Naive thymus-derived CD8-positive, alpha-beta T cell (primary cell): ENCODE measurements at places on chromosomes 16 and 17. TPM values are rescaled to one million over a fixed set of nuclear protein-coding genes. Genes with fewer than 3 reads are reported as not detected.

Gene GAST
- not detected for polyA plus RNA-seq

DNA sequence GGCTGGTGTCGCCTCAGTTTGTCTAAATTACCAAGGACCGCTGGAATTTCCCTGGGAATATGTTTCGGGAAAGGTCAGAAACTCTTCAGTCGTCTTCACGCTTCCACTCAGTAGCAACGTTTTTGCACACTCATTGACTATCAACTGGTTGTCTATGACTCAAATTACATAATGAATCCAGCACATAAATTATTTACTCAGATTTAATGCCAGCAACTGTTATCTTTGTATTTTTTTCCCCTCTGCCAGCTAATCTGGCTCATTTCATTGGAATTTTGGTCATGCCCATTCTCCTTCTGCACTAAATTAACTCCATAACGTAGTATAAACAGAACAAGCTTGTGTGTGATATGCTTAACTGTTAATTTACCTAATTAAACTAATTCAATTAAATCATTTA, 372.7 kb upstream of the ZFHX3 start:
- no peak for DNase-seq

Gene TNP2
- not detected for polyA plus RNA-seq

DNA sequence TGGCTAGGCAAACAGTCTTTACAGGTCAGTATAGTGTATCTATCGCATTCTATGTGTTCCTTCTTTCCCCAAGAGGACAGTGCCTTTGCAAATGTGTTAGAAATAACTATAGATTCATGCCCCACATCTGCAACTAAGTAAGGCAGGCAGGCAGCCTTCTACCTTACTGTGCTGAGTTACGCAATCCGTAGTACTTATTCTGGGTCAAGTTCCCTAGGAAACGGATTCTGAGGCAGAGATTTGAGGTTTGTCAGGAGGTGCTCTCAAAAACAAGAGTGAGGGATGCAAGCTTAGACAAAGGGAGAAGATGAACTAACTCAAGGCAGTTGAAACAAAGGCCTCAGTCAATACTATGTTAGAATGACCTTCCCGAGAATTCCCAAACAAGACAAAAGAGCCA, 12.7 kb upstream of the ANKFY1 start:
- no peak for DNase-seq

DNA sequence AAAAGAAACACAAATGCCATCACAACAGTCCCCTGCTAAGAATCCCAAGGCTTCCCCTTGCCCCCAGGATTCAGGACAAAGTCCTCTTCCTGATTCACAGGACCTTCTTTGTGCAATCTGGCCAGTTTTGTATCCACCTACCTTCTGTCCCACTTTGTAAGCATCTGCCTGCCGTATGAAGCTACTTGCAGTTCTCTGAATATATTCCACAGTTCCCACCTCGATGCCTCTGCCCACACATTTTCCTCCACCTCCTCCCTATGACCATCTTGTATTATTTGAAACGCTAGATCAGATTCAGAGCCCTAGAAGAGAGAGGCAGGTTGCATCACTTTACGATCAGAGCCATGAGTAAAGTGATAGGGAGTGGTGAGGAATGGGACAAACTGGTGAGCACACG, 159.2 kb upstream of the XYLT1 start:
- no peak for DNase-seq

- no peak for DNase-seq
Observed at GRCh38 chr17:35519439-35519838, 18.0 kb downstream of the SLFN12L start.

DNA sequence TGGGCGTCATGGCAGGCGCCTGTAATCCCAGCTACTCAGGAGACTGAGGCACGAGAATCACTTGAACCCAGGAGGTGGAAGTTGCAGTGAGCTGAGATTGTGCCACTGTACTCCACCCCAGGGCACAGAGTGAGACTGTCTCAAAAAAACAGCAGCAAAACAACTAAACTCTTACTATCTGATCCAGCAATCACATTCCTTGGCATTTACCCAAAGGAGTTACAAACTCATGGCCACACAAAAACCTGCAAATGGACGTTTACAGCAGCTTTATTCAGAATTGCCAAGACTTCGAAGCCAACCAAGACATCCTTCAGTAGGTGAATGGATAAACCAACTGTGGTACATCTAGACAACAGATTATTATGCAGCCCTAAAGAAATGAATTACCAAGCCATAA, 4.0 kb downstream of the SIAH1 start:
- DNase-seq: no peak

Gene KRTAP4-12
- not detected for polyA plus RNA-seq

GRCh38 chr16:56915336-56916119, 16.4 kb upstream of the HERPUD1 start:
- DNase-seq: no peak

- DNase-seq: no peak
Observed at GRCh38 chr16:84788920-84789391, 30.8 kb upstream of the CRISPLD2 start.

DNA sequence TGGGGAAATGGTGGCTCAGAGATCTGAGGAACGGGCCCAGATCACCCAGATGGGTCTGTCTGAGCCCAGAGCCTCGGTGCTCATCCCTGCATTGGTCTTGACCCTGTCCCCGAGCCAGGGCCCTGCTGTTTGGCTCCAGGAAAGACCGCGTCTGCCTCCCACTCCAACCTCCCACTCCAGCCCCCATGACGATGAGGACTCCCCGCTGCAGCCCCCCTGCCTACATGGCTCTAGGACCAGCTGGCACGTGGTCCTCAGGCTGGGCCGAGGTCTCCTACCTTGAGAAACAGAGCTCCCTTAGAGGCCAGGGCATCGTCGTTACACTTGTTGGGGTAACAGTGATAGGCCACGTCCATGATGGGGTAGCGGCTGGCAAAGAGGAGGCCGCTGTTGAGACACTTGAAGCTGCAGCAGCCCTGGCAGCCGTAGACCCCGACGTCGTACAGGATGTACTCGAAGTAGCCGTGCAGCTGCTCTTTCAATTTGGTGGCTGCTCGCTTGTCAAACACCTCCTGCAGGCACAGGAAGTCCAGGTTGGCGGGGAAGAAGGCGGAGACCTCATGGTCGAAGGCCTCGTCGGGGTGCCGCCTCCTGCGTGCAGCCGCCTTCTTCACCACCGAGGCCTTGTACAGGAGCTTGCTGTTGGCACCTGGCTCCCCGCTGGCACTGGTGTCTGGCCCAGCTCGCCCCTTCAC, 59.9 kb downstream of the PRMT7 start:
- peak; percentile 32 for DNase-seq

DNA sequence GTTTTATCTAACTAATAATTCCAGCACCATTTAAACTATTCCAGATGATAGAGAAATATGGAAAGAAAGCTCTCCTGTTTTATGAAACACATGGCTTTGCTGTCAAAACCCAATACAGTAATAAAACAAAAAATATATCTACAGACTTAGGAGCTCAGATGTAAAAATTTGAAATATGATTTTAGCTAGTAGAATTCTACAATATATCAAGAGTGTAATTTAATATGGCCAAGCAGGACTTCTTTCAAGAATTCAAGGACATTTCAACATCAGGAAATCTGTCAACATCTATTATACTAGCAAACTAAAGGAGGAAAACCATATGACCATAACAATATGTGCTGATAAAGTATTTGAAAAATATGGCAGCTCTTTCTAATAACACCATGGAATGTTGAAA, 57.5 kb downstream of the CCDC182 start:
- no peak for DNase-seq

DNA sequence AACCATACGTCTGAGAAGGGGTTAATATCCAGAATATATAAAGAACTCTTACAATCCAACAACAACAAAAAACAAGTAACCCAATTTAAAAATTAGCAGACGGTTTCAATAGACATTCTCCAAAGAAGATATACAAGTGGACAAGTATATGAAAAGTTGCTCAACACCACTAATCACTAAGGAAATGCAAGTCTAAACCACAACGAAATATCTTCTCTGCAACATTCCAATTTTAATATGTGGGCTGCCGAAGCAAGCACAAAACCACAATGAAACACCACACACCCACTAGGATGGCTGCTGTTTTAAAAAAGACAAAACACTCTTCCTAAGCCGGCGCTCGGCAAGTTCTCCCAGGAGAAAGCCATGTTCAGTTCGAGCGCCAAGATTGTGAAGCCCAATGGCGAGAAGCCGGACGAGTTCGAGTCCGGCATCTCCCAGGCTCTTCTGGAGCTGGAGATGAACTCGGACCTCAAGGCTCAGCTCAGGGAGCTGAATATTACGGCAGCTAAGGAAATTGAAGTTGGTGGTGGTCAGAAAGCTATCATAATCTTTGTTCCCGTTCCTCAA, 5.9 kb upstream of the SLC13A2 start:
- DNase-seq: no peak

Gene KRT16
- not detected for polyA plus RNA-seq

DNA sequence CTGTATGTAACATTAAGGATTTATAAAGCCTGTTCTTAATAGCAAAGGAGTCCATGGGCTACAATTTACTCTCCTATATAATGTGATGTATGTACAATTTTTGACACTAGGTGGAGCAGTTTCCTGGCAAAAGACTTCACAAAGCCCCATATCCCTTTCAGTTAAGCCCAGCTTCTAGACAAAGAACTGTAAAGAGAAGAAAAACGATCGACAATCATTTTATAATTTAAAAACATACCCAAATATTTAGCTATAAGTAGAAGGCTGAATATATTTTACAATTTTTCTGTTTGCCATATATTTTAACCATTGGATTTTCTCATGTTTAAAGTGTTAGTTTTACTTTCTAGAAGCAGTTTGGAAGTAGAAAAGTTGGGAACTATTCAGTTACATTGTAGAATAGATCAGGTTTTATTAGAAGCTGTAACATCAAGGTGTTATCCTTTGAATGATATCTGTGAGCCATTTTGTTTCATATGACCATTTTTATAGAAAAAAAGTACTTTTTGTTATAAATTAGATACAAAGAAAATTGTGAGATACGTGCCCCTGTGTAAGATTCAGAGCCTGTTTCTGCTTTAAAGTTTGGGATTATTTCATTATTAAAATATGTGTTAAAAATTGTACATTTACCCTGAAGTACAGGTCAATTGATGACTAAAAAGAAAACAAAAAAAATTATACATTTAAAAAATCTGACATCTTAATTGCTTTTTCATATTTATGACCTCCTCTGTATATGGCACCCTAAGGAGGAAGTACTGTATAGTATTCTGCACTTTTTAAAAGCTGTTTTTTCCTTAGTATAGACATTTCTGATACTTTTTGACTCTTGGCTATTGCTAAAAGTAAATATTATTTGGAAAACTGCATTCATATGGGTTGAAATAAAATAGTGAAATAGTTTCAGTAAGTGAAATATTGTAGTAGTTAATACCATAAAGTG, 46.3 kb downstream of the VMP1 start:
- DNase-seq: peak; percentile 29

DNA sequence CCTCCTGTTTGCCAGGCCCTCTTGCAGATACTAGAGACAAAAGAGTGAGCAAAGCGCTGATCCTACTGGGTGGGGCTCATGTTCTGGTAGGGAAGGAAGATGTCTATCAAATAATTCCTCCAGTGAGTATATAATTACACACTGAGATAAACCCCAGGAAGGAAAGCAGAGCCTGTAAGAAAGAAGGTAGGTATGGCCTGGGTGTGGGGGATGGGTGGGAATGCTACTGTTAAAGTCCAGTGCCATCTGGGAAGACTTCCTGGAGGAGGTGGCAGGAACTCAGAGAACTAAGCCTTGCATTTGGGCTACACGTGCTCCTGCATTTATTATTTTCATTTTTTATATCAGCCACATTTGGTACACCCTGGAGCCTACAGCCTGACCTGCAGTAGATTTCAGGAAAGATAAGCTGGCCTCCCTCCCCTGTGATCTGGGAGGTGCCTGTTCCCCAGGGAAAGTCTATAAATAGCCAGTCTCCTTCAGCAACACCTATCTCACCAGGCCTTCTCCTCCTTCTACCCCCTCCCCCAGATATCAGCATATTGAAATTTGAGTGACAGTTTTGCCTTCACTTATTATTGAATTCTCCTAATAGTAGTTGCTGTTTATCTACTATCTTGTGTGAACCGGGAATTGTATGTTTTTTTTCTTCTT, 11.5 kb downstream of the ATP2C2 start:
- DNase-seq: no peak

Gene SLC5A11
- not detected for polyA plus RNA-seq

DNA sequence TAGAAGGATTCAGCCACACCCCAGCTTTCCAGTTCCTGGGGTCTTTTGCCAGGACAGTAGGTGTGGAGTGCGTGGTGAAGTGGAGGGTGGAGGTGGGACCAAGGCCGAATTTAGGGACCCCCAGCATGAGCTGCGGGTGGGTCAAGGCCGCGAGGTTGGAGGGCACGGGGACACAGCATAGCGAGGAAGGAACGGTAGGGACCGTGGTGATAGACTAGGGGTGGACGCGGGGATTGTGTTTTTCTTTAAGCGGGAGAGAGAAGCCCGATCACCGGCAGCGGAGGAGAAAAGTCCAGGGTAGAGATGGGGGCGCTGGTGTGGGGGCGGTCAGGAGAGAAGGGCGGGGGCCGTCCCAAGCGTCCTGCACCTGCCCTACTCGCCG, 261 bp upstream of the B4GALNT2 start:
- DNase-seq: no peak

DNA sequence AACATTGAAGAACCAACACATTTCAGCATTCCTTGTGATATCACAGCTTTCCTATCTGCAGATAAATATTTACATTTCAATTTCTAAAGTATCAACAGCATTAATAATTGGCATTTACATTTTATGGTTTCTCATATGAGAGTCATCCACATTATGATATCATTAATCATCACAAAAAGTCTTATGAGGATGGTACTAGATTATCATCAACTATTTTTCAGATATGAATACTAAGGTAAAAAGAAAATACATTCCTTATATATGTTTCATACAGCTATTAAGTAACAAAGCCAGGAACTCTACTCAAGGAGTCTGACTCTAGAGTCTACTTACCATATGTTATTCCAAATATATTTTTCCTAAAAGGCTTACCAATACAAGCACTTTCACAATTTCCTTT, 40.7 kb downstream of the ABCA5 start:
- no peak for DNase-seq

DNA sequence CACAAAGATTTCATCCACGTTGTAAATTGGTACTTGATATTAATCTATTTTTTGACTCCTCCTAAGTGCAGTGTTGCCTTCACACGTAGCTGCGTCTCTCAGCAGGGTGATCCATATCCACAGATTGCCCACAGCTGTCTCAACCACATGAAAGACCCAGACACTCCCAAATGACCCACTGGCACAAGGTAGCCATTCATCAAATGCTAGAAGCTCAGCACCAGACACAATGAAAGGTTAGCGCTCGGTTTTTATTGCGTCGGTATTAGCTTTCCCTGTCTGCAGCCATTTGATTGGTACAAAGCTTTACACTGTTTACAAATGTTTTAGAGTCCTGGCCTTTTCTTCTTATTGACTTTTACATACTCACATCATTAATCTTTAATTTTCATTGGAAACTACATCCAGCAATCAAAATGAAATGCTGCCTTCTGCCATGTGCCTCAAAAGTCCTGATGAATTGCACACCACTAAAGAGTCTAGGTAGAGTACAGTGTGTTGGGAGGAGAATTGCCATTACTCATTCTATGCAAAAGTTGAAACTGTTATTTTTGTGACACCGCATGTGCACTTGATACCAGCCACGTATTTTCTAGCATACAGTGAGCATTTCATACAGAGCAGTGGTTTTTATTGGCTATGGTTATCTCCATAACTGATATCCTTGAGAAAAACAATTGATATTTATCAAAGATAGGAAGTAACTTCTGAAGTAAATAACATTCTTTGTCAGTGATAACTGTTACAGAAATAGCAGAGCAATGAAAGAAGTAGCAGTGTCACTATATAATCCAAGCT, 127.3 kb upstream of the NUDT7 start:
- no peak for DNase-seq

- no peak for DNase-seq
Observed at GRCh38 chr17:45692661-45693060, 91.5 kb upstream of the CRHR1 start.

Gene CES1
- polyA plus RNA-seq: not detected
